ENCODE measurements at places on chromosomes 5 and 9. TPM values are rescaled to one million over a fixed set of nuclear protein-coding genes. Genes with fewer than 3 reads are reported as not detected.
A peak's percentile ranks its signal among the peaks of the same experiment; 100 is the strongest.

- DNase-seq = no peak
These were observed 18.3 kb upstream of the CAMSAP1 start for GRCh38 chr9:135925496-135926133.

- no peak for DNase-seq
These were observed 3.5 kb downstream of the PAM start for GRCh38 chr5:102758576-102758975.

GRCh38 chr9:108478431-108479332 lies 377.1 kb downstream of the ACTL7B start:
- DNase-seq = no peak

CCNI2 gene
- not detected for total RNA-seq

SARDH gene
- total RNA-seq = 1.3 TPM

- DNase-seq = no peak
These were observed 1124.6 kb upstream of the ACO1 start for GRCh38 chr9:31259824-31260223.

GRCh38 chr9:347667-348292 lies 133.1 kb downstream of the DOCK8 start:
- no peak for DNase-seq

SLC6A19 gene
- 0.05 TPM for total RNA-seq

DNA sequence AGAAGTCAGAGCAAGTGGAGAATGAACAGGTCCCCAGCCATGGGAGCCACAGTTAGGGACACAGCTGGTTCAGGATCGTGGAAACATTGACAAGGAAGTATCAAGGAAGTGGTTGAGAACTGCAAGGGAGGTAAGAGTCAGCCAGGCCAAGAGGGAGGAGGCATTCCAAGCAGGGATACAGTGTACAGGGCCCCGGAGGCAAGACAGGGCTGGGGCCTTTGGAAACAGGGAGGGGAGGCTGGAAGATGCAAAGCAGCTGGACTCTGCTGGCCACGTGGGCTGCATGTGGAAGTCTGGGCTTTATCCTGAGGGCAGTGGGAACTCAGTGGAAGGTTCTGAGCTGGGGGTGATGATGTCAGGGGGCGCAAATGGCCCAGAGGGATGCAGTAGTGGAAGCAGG lies 14.2 kb downstream of the CCDC180 start:
- DNase-seq = no peak

GRCh38 chr5:34022121-34022705 lies 14.4 kb upstream of the AMACR start:
- DNase-seq = no peak

SEMA6A gene
- total RNA-seq = 4.5 TPM

DNA sequence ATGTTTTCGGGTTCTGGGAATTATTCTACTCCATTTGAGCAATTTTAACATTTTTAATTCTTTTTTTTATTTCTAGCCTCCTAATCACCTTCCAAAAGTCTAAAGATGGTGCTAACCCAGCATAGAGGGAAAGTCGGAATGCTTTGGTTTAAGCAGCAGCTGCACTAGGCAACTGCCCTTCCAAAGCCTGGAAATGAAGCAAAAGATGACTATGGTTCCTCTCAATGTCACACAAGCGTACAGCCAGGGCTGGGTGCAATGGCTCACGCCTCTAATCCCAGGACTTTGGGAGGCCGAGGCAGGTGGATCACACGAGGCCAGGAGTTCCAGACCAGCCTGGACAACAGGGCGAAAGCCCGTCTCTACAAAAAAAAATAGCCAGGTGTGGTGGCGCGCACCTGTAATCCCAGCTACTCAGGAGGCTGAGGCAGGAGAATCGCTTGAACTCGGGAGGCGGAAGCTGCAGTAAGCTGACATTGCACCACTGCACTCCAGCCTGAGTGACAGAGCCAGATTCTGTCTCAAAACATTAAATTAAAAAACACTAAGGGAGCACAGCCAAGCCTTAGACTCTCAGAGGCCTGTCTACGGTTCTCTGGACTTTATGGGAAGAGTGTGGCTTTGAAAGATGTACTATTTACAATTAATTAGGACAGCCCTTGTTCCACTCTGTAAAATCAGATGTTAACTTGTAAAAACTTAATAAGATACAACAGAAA lies 33.1 kb downstream of the ADAM19 start:
- DNase-seq = peak; percentile 43

DNA sequence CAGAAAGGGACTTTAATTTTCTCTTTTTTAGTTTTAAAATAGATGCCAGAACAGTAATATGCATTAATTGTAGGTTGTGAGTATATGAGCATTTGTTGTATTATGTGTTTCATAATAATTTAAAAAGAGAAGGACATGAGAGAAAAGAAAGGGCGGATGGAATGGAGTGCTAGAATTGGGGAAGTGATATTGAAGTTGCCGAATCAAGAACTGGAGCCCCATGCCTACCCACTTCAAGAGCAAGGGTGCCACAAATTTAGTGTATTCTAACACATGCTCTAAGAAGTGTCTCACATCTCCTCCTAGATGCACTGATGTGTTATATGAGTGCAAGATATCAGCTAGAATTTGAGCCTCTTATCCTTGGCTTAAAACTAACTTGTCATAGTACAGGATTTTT lies 43.6 kb upstream of the FYB1 start:
- no peak for DNase-seq

GRCh38 chr5:10680876-10681481 lies 80.1 kb downstream of the DAP start:
- DNase-seq = no peak

DNA sequence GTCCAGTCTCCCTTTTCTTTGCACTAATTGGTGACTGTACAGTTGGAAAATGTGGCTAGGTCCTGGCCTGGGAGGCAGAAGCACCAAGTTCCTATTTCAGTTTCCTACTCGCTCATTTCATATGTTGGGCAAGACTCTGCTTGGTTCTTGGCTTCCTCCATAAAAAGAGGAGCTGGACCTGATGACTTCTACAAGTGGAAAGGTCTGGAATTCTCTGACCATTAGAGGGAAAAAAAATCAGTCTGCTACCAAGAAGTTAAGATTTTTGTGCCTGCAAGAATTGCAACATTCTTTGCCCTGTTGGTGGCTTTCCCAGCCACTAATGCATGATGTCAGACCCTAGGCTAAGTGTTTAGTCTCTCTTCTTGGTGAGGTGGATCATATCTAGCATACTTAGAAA lies 91.5 kb downstream of the WDR41 start:
- no peak for DNase-seq

NUDT2 gene
- total RNA-seq = 23.0 TPM

LRRC14B gene
- total RNA-seq = 8.5 TPM

DNA sequence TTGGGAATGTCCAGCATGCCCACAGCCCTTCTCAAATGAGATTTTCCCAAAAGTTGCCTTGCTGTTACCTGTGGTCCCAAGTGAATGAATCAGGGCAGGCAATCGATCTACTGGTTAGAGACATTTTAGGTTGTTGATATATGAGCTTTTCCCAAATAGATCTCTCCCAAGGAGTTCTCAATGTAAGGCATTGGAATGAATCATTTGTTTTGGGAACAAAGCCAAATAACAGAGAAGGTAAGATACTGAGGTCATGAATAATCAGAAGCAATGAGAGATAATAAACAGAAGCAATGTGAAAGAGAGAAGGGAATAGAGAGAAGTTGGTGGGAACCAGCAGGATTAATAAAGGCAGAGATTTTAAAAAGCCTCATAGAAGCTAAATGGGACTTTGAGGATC lies 93.6 kb upstream of the FER start:
- DNase-seq = no peak

PRRT1B gene
- total RNA-seq = not detected

DNA sequence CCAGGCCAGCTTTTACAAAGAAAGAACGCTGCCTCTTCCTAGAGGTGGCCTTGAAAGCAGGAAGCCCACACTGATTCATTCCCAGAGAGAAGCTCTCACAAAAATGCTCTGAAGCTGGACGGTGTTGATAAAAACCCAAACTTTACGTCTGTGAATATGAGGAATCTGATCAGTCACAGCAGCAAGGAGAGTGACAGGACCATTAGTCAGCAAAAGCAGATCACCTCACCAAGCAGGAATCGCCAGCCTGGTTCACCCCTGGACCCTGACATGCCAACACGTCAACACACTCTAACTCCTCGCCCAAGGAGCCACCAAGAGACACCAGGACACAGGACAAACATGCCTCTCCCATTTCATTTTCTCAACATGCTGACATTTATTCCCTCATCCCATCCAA lies 70.6 kb upstream of the ZNF622 start:
- DNase-seq = no peak

C9orf40 gene
- 1.9 TPM for total RNA-seq

AGTPBP1 gene
- 39.0 TPM for total RNA-seq

DNA sequence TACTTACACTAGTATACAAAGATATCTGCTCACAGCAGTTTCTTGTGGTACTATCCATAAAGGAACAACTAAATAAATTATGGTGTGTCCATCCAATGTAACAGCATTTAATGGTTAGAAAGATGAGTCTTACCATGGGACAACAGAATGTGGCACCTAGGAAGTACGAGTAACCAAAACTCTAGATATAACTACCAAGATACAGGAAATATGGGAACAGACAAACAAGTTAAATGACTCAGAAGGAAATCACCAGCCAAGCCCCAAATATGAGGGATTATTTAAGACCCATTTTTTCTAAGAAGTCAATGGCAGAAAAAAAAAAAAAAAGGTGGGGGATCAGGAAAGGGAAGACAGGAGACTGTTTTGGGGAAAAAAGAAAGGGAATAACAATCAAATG lies 294.8 kb downstream of the PRELID2 start:
- DNase-seq = no peak

FGD3 gene
- total RNA-seq = 2.6 TPM

MEGF10 gene
- total RNA-seq = 0.32 TPM

ZBED3 gene
- total RNA-seq = 6.4 TPM

GRCh38 chr9:34259315-34259714 lies 69.8 kb downstream of the KIF24 start:
- DNase-seq = no peak

- DNase-seq = no peak
These were observed 53.8 kb downstream of the CD180 start for GRCh38 chr5:67142816-67143215.

PLAC8L1 gene
- not detected for total RNA-seq

OCLN gene
- 0.51 TPM for total RNA-seq

- no peak for DNase-seq
These were observed 102.2 kb downstream of the HACD4 start for GRCh38 chr9:20929276-20929675.

GRCh38 chr9:92406477-92406876 lies 2.1 kb upstream of the OGN start:
- no peak for DNase-seq

TESK1 gene
- total RNA-seq = 34.2 TPM
